Progenitor cell of endocrine pancreas (in vitro differentiated cells): ENCODE measurements at places on chromosomes 5 and 9.

GRCh38 chr5:15515229-15515628, 15.2 kb downstream of the FBXL7 start:
- DNase-seq, result no peak

DNA sequence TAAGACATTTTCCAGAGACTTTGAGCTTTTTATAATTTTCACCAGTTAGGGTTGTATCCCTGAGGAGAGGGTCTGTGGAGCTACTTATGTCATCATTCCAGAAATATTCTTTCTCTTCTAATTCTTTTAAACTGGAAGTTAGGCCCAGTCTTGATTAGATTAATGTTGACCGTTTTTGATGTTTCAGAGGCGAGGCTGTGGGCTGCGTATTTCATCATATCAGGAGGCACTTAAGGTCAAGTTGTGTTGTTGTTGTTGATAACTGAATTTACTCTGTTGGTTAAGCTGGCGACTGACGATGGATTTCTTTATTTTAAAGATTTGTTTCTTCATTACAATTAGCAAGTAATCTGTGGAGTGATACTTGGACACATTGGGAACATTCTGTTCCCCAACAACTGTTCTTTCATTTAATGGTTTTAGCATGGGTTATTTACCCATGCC, 20.1 kb downstream of the IPO11 start:
- no peak for DNase-seq

DNA sequence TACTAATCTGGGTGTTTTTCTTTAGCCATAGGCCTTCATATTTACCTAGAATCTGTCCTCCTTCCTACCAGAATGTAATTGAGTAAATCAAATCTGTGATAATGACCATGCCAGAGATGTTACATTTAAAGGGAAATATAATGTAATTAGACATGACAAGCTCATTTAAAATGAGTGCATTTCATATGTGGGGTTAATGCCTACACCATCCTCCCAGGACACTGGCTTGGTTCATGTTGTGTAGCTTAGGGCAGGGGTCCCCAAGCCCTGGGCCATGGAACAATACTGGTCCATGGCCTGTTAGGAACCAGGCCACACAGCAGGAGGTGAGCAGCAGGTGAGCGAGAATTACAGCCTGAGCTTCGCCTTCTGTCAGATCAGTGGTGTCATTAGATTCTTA, 276.9 kb upstream of the DAP start:
- no peak for DNase-seq

- DNase-seq, result no peak
Observed at GRCh38 chr9:33379666-33380389, 22.5 kb downstream of the AQP7 start.

DNA sequence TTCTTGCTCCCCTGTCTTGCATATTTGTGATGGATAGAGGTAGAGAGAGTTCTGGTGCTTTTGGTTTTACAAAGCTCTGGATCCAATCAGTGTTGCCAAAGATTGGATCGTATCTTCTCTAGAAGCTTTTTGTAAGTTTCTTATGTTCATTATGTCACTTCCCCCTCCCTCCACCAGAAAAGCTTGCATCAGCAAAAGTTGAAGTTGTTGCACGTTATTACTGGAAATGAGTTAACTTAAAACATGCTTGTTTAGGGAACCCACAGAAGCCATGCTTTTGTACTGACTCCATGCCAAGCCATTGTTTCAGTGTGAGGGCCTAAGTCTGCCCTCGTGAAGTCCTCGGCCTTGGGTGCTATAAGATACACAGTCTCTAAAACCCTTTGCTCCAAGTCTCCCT, 186.5 kb downstream of the ERCC6L2 start:
- DNase-seq, result no peak

GRCh38 chr9:126708178-126708577, 94.5 kb downstream of the LMX1B start:
- DNase-seq, result no peak

DNA sequence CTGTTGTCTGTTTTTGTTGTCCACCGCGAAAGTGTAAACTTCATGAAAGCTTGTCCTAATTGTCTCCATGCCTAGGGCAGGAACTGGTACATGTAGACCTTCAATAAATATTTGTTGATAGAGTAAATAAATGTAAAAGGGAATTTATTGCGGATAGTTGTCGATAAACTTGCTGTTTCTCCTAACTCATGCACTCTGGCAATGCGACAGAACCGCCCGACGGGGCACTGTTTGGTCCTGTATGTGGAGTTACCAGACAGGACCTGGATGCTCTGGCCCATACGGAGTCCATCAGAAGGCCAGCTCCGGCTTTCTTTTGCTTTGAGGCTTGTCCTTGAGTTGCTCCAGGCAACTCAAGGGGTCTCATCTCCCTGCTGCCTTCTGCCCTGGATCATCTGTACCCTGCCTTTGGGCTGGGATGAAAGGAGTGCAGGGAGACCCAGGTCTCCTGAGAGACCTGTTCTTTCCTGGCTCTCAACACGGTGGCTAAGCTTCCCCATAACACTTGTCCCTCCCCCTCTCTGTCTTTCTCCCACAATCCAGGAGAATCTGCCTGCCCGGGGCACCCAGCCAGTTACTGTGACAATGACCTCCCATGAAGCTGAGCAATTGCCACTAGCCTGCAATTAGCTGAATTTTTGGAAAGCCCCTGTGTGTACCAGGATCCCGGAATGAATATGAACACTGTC, 149.5 kb upstream of the PTCH1 start:
- no peak for DNase-seq

GRCh38 chr5:151222790-151223446, 974 bp downstream of the CCDC69 start:
- DNase-seq, result no peak

DNA sequence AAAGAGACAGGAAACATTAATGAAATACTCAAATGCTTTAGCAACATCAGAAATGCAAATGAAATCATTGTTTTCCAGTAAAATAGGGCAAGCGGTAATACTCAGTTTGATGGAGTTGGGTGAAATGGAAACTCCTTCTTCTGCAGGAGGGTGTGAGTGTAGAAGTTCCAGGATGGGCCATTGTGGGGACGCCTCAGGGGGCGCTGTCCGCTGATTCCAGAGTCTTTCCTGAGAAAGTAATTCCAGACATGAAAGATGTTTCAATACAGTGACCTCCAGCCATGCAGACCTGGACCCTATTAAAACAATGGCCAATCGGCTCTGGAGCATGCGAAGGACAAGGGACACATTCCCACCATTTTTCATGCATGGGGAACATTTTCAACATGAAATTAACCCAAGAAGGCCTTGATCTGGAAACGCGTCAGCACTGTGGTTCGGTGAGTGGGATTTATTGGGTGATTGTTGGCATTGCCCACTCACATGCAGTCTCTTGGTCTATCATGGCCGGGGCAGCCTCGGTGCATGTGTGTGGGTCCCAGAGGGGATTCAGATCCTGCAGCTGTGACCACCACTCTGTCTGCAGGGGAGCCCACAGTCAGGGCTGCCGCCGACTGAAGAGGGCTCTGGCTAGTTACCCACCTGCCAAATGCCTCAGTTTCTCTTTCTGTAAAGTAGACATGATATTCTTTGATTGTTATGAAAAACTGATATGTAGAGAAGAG, 132.6 kb upstream of the IRX4 start:
- DNase-seq, result no peak

DNA sequence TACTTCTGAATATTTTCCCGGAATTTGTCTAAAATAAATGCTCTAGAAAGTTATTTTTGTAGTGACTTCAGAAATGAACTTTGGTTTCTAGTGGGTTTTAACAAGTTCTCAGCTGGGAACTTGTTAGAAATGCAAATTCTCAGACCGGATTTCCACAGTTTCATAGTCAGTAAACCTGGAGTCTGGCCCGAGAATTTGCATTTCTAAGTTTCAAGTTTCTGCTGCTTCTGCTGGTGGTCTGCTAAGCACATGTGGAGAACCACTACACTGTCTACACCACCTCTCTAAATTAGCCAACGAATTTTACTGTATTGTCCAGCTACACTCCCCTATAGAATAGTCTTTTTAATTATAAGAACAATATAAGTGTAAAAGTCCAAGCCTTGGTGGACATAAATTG, 208.0 kb downstream of the CHSY3 start:
- no peak for DNase-seq

DNA sequence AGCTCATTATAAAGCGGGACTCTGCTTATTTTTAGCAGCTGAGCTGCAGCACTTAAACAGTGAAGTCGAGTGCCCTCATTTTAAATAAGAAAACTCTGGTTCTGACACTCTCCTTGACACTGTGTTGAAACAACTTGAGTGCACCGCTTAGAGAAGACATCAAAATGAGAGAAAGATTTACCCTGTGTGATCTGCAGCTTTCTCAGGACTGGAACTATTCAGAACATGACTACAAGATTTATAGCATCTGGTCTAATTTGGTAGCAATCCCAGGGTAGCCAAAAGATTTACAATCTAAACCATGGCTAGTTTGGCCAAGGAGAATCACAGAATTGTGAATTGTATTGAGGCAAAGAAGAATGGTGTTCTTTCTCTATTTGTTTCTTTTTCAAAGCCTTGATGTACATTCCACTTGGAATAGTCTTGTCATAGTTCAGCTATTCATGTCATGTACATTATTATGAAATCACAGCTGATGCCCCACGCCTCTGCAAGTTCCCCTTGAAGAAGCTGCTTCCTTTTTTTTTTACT, 38.7 kb downstream of the PLEKHG4B start:
- DNase-seq, result no peak

- peak; percentile 17 for DNase-seq
Observed at GRCh38 chr5:157447201-157447637, 12.8 kb upstream of the NIPAL4 start.

- no peak for DNase-seq
Observed at GRCh38 chr9:86529496-86530275, 175.5 kb upstream of the TUT7 start.

DNA sequence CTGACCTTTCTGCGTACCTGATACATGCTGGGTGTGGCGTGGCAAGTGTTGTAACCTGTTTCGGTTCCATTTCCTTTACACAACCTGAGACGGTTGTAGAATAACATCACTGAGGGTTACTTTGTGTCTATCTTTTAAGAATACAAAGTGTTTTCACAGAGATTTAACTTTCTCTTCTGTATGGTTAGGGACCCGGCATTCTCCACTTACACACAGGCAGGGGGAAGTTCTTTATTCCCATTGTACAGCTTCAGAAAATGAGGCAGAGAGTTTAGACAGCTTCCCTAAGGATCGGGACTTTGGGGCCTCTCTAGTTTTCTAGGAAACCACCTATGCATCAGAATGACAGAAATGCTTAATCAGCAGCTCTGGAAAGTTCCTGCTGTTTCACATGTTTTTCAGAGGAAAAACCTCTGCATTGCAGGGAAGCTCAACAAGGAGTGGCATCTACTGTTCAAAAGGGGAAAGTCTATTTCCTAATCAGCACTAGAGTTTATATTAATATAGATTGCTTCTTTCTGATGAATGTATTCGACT, 41.3 kb downstream of the CAST start:
- no peak for DNase-seq

- no peak for DNase-seq
Observed at GRCh38 chr5:143308731-143309130, 94.8 kb downstream of the NR3C1 start.

- no peak for DNase-seq
Observed at GRCh38 chr5:97071101-97071500, 71.3 kb downstream of the LIX1 start.

DNA sequence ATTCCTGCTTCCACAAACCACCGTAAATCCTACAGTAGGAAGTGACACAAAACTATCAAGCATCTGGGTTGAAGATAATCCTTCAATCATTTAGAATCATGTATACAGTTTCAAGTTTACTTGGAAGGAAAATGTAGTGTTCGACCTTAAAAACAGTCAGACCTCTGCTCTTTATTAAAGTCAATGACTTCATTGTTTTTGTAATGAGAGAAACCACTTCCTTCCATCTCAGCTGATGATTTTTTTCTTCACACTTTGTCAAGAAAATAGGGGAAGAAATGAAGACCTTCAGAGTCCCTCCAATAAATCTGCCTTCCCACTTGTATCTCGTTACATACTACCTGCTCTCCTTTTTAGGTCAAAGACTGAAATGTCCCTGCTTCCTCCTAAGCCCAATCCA, 30.1 kb downstream of the TUSC1 start:
- no peak for DNase-seq

DNA sequence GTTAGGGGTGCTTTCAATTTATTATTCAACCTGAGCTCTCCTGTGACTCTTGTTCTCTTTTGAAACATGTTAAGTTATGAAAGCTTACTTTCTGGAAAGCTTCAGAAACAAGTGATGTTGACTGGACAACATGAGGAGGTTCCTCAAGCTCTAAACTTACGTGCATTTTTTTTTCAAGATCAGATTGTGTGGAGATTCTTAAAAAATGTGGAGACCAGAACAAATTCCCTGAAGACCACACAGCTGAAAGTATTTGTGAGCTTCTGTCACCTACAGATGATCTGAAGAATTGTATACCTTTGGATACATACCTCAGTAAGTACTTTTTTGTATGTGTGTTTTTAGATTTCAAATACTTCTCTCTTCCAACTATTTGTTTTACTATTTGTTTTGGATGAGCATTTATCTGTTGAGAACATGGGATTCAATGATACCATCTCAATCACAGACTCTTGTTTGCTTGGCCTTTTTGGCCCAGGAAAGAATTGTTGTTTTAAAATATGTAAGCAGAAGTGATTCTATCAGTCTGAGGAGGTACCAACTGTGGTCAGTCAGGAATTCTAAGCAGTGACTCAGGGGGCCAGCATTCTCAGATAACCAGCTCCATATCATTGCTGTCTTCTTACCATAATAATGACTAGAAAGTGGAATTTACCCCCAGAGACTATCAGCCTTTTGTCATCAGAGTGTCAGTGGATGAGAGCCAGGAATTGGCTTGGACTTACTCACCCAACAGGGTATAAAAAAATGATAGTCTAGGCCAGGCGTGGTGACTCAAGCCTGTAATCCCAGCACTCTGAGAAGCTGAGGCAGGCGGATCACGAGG, 34.4 kb upstream of the GLIPR2 start:
- no peak for DNase-seq

DNA sequence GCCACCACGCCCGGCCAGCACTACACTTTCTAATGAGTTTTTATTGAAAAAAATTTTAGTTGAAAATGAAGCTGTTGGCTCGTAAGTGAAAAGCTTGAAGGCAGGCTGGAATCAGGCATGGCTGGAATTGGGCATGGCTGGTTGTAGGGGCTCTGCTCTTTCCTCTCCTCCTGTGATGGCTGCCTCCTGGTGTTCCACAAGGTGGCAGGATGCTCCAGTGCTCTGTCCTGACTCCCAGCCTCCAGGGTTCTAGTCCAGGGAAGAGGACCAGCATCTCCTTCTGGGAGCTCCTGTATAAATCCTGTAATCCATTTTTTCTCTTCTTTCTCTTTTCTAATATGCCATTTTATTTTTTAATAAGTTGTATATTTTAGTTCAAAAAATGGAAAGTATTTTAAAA, 57.2 kb upstream of the DHFR start:
- no peak for DNase-seq

DNA sequence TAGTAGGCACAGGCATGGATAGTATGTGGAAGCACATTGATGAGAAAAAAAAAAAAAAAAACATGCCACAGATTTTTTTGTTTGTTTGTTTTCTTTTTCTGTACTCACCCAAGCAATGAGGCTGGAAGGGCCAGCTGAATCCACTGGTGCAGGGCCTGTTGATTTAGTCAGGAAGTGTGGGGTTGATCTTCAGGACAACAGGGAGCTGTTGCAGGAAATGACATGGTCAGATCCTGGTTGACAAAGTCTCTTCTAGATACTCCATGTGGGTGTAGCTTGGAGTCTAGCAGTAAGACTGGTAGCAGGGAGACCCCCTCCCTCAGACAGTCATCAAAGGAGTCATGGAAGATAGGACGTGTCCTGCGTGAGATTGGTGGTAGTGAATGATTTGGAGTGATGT, 191.8 kb downstream of the PAPPA start:
- DNase-seq, result no peak

GRCh38 chr9:77488439-77489126, 159.5 kb downstream of the GNA14 start:
- no peak for DNase-seq

GRCh38 chr5:34865091-34865490, 26.1 kb downstream of the TTC23L start:
- no peak for DNase-seq
